ENCODE measurements at places on chromosomes 11 and 22.
A peak's percentile ranks its signal among the peaks of the same experiment; 100 is the strongest.

DNA sequence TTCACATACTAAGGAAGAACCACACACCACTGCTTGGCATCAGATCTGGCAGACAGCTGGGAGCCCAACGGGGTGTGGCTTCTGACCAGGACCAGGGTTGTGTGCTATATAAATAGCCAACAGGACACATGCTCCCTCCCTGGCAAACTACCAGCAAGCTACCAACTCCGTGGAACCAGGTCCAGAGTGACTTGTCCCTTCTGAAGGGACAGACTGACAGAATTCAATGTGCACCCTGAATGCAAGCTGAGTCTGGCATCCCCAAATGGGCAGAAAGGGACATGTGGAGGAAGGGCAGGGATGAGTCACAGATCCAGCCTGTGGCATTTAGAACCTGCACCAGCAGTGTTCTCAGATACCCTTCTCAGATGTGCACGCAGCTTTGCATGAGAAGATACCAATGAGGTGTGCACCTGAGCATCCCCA is 92.9 kb downstream of the MICAL3 start:
- DNase-seq = no peak

GRCh38 chr22:46114518-46115387 is 35.6 kb upstream of the PPARA start:
- no peak for DNase-seq

- DNase-seq = no peak
Measured at GRCh38 chr22:35359380-35360065, 21.4 kb upstream of the HMOX1 start.

- no peak for DNase-seq
Measured at GRCh38 chr11:19079643-19080440, 19.3 kb upstream of the MRGPRX2 start.

DNA sequence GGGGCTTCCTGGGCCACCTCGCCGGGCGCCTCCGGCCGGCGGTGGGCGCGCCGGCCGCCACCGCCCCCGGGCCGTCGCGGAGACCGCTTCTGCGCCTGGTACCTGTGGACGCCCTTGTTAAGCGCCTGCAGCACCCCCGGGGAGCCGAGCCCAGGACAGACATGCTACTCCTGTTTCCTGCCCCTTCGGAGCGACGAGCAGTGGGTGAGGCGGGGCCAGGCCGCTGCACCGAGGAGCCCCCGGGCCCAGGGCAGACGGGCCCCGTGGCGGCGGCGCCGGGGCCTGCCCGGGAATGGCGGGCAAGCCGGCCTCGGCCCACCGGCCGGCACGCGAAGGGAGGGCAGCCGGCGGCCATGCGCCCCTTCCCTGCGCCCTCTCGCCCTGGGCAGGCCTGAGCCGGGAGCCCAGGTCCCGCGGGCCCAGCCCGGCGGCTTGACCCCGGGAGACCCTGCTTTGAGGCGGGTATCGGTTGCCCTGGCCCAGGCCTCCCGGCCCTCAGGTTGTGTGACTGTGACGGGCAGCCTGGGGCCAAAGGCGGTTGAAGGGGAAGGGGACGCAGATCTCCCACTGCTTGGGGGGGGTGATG is 789 bp upstream of the KDM2A start:
- peak; percentile 47 for DNase-seq

GRCh38 chr11:113313601-113314000 is 782 bp upstream of the TTC12 start:
- DNase-seq = no peak

DNA sequence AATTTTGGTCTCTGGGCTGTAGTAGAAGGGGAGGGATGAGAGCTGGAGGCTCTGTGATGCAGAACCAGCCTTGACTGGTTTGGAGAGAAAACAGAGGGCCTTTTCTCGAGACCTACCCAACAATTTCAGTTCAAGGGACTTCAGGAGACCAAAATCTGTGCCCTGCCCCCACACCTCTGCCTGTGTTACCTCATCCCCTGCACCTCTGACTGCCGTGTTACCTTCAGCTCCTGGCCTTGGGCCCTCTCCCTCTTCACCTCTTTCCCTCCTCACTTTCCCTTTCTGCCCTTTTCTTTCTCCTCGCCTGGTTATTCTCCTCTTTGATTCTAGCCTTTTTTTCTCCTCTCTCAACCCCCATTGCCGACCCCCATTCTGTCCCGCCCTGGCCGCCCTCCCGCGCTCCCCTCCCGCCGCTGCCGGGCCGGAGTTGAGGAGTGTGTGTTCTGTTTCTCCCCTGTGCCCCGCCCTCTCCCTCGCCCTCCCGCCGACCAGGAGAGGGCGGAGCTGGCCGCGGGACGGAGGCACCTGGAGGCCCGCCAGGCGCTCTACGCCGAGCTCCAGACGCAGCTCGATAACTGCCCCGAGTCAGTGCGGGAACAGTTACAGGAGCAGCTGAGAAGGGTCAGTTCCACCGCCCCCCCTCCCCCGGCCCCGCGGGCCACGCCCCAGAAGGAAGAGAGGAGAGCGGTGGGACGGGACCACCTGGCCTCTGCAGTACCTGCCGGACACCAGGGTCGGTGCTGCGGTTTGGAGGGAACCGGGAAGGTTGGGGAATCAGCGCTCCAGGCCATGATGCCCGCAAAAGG is 27.2 kb downstream of the PHLDB1 start:
- DNase-seq = no peak

- peak; percentile 85 for DNase-seq
Measured at GRCh38 chr11:64284962-64285884, at the start of gene GPR137. TSS of gene GPR137 (plus strand) at chr11:64285848. CDS start at chr11:64286525, 677 bp downstream.

DNA sequence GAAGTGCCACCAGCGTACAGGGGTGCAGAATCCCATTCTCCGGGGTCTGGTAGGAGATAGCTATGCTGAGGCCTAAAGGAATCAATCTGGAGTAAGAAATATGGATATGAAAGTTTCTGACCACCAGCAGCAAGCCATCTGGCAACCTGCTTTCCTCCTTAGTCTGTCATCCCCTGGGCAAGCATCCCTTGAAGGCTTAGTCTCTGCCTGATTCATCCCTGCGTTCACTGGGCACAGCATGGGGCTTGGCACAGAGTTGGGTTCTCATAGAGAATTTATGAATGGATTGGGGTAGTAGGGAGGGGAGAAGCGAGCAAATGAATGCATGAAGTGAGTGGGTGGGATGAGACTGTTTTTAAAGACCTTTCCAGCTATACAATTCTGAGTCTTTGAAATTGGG is 85.8 kb upstream of the NARS2 start:
- no peak for DNase-seq

GRCh38 chr11:61498767-61499341 is 9.7 kb upstream of the LRRC10B start:
- no peak for DNase-seq

- DNase-seq = no peak
Measured at GRCh38 chr22:29172216-29172615, 33.5 kb upstream of the EMID1 start.

DNA sequence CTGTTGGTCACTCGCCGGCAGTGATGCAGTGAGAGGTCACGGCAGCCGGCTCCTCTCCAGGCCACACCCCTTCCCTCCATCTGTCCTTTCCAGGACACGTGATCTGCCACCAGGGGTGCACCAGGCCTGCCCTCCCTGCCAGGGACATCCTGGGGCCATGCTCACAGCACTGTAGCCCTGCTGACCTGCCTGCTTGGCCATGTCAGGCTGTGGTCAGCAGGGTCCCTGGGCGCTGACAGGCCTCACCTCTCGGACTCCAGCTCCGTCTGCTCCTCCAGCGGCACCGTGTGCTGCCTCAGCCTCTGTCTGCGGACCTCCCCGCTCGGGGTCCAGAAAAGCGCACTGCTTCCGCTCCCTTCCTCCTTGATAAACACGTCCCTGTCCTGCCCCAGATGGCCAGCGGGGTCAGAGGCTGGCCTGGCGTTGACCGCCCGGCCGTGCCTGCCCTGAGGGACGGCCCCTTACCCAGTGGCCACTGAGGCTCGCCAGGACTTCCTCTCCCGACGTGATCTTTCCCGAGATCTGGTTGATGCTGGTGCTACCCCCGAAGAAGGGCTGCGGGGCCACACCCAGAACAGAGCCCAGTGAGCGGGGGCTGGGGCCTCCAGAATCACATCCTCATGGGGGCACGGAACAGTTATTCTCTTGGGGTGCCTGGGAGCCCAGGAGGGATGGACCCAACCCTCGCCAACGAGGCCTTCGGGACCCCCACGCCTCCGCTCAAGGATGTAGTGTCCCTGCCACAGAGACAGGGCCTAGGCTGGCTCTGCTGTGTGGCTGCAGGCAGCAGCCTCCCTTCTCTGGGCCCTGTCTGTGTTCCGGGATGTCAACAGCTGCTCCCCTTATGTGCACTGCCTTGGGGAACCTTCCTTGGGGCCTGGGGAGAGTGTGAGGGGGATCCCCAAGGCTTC is 36.3 kb upstream of the CARS1 start:
- DNase-seq = no peak

DNA sequence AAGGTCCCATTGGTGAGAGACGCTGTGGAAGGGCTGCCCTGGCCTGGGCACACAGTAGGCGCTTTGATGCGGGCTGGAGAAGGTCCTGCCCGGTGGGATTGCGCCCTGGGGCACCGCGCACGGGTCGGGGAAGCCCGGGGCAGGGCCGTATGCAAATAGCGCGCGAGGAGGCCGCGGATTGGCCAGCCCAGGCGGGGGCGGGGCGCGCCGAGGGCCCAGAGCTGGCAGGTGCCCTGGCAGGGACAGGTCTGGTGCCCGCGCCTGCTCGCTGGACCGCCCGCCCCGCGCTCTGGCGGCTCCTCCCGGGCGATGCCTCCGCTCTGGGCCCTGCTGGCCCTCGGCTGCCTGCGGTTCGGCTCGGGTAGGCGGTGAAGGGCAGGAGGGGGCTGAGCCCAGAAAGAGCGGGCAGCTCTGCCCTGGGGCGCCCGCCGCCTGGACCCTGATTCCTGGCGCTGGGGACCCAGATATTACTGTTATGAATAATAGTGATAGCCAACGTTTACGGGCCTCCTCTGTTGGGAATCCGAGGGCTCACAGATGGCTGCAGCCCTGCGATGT is at the start of gene UPK3A:
Gene UPK3A, plus strand, starts transcription at position 245 of the 558 bp plus-strand sequence. Its CDS starts 65 bp downstream, at position 310.
- DNase-seq = peak; percentile 69

DNA sequence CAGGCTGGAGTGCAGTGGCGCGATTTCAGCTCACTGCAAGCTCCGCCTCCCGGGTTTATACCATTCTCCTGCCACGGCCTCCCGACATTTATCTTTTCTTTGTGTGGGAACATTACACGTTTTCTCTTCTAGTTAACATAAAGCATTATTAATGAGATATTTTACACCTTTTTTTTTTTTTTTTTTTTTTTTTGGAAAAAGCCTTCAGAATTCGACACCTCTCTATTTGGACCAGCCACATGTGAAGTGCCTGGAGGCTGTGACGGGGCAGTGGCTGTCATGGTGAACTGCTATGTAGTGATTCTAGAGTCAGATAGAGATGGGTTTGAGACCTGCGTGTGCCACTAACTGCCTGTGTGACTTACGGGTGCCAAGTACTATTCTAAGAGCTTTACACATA is 64.3 kb downstream of the SMIM38 start:
- no peak for DNase-seq

DNA sequence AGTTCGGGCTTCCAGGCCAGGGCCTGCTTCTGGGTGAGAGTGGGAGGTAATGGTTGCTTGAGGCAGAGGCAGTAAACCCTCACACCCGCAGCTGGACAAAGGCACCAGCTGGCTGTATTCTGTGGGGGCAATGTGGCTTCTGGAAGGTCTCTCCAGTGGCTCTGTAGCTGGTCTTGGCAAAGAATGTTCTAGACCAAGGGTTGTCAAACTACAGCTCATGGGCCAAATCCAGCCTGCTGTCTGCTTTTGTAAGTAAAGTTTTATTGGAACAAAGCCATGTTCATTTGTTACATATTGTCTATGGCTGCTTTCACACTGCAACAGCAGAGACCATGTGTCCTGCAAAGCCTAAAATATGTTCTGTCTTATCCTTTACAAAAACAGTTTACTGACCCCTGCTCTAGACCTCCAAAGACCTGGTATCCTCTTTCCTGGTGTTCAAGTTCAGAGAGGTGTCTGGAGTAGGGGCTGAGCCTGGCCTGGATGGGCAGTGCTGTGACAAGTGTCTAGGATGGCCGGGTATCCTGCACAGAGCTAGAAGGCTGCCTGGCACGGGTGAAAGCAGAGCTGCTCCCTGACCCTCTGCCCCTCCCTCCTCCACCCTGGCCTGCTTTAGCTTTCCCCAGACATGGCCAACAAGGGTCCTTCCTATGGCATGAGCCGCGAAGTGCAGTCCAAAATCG is 3.4 kb downstream of the TAGLN start:
- DNase-seq = no peak

GRCh38 chr11:67401495-67402191 is at the start of gene PPP1CA:
TSS of gene PPP1CA (minus strand) at chr11:67401858. CDS start at chr11:67401782, 76 bp downstream.
- DNase-seq = peak; percentile 86

- DNase-seq = no peak
Measured at GRCh38 chr22:20087319-20088262, 7.5 kb downstream of the DGCR8 start.

- DNase-seq = no peak
Measured at GRCh38 chr11:120515186-120515723, 3.7 kb downstream of the GRIK4 start.

- no peak for DNase-seq
Measured at GRCh38 chr22:23526596-23527316, 53.3 kb downstream of the IGLL1 start.

- DNase-seq = no peak
Measured at GRCh38 chr11:10087186-10087922, 206.7 kb downstream of the SBF2 start.

GRCh38 chr11:61685617-61685967 is 5.4 kb downstream of the DAGLA start:
- no peak for DNase-seq

DNA sequence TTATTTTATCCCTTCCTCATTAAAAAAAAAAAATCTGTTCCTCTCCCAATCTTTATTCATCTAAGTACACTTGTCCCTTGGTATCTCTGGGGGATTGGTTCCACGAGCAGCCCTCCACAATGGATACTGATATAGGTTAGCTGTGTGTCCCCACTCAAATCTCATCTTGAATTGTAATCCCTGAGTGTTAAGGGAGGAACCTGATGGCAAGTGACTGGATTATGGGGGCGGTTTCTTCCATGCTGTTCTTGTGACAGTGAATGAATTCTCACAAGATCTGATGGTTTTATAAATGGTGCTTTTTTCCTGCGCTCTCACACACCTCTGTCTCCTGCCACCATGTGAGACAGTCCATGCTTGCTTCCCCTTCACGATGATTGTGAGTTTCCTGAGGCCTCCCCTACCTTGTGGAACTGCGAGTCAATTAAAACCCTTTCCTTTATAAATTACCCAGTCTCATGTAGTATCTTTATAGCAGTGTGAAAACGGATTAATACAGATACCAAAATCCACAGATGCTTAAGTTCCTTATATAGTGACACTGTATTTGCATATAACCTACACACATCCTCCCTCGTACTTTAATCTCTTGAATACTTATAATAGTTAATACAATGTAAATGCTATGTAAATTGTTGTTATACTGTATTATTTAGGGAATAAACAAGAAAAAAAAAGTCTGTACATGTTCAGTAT is 62.0 kb downstream of the PACS1 start:
- DNase-seq = peak; percentile 35

Measured in stimulated activated naive B cell treated with anti-CD40 and anti-IgM and Interleukin-4, amounts not matched to agents 10 μg/mL and 1 μg/mL and 100 μg/mL, for 72 hours (primary cell).